ENCODE measurements at places on chromosomes 12 and 14. TPM values are rescaled to one million over a fixed set of nuclear protein-coding genes. Genes with fewer than 3 reads are reported as not detected.

DNA sequence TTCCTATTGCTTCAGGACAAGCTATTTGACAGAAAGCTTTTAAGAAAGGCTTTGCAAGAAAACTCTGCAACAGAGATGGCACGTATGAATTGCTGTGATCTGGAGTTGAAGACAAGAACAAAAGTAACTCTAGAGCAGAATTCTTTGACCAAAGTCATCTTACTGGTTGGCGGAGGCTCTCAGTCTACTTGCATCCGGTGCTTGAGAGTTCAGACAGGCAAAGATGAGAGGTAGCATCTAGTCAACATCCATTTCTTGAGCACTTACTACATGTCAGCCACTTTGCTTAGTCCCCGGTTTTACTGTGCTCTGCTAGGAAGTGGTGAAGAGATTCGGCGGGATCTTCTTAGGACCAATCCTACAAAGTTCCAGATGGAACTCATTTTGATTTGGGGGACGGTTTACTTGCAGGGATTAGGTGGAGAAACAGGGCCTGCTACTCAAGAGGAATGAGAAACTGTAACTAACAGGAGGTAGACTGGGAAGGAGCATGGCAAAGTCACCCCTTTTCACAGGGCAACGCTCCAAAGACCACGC, 404 bp upstream of the CCDC91 start:
- no peaks in the 10 kb centered on the region for H3K27me3 ChIP-seq
- no peaks in the 10 kb centered on the region for H3K36me3 ChIP-seq
- DNase-seq: no peak
- H3K4me3 ChIP-seq: peak overlapping the region; percentile 95

DNA sequence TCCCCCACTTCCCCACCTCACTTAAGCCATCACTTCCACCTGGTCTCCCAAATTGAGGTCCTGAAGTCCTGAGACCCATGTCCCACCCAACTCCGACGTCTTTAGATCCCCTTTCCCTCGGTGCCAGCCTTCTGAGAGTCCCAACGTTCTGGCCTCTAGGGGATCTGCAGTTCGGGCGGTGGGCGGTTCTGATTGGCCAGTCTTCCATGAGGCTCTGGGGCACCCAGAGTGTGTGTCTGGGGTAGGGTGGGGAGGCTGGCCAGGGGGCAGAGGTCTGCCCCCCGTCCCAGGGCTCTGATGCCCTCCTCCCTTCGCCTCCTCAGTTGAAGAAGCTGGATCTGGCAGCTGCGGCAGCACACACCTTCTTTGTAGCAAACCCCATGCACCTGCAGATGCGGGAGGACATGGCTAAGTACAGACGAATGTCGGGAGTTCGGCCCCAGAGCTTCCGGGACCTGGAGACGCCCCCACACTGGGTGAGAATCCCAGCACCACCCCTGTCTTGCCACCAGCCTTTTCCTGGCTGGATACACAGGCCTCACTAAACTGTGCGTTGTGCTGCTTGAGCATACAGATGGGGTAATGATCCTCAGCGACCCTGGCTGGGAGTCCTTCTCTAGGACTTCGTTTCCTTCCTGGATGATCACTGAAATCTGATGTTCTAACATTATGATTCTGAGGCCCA, 1.5 kb downstream of the P3H3 start:
- H3K36me3 ChIP-seq: no peaks in the 10 kb centered on the region
- peak overlapping the region; percentile 72 for H3K4me3 ChIP-seq
- H3K27ac ChIP-seq: peak overlapping the region; percentile 72
- H3K4me1 ChIP-seq: peaks cover 32% of the 10 kb centered on the region
- no peak for DNase-seq

DNA sequence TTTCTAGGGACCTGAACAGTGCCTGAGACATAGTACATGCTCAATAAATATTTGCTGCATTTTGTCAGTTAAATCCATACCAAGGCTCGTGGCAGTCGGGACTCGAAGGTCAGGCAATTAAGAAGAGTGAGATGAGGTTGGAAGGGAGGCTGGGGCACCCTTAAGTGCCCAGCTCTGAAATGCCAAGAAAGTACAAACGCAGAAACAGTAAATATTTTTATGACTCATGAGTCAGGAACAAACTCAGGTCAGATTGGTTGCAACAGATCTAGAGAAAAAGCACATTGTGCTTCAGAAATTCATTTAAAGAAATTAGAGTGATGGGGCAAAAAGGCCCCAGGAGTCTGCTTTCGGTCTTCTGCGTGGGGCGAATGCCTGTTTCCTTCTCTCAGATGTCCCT, 83.0 kb upstream of the FZD10 start:
- H3K4me3 ChIP-seq: no peak overlapping the region
- H3K27me3 ChIP-seq: no peaks in the 10 kb centered on the region
- H3K4me1 ChIP-seq: no peaks in the 10 kb centered on the region
- DNase-seq: no peak
- no peaks in the 10 kb centered on the region for H3K36me3 ChIP-seq

OLR1 gene
- not detected for total RNA-seq

ESR2 gene
- 0.14 TPM for total RNA-seq

TAPBPL gene
- total RNA-seq: 99.1 TPM

- no peaks in the 10 kb centered on the region for H3K36me3 ChIP-seq
- DNase-seq: no peak
- no peak within 1 kb of the TSS for H3K4me3 ChIP-seq
- peaks cover 7% of the 10 kb centered on the region for H3K4me1 ChIP-seq
- no peak within 1 kb of the TSS for H3K27ac ChIP-seq
Observed at GRCh38 chr12:69824966-69825560, at the start of gene MYRFL. MYRFL (plus strand) TSS chr12:69825227; CDS start chr12:69825518, 291 bp downstream.

DNA sequence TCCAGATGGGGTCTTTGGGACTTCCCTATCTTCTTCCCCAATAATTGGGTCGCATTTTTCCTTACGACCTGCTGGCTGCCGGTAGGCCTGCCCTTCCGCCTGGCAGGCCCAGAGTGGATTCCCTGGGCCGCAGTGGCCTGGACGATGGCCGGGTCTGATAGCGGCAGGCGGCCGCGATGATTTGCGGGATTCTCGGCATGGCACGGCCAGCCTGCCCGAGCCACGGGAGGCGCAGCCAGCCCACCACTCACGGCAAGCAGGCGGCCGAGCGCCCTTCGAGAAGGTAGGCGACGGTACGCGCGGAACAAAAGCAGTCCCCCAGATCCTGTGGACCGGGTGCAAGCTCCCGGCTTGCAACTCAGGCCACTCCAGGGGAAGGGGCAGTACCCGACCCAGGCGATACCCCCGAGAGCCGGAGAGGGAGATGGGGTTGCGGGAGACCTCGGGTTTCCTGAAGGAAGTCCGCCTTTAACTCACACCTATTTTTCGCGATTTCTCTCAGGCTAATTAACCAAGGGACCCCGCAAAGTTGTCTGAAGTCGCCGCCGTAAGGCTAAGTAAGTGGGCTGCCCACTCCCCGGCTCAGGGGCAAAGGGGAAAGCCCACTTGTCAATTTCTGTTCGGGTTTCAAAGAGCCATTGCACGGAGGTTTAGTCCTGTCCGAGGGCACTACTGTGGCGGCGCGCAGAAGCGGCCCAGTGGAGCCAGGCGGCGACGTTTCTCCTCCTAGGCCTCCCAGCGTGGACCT, 1.4 kb upstream of the GSC start:
- H3K4me1 ChIP-seq: peaks cover 25% of the 10 kb centered on the region
- H3K36me3 ChIP-seq: no peaks in the 10 kb centered on the region
- peaks cover 100% of the 10 kb centered on the region for H3K27me3 ChIP-seq

DPF3 gene
- 7.3 TPM for total RNA-seq

GRCh38 chr12:114241973-114242434, 163.9 kb downstream of the TBX5 start:
- DNase-seq: no peak
- no peaks in the 10 kb centered on the region for H3K4me1 ChIP-seq
- H3K36me3 ChIP-seq: no peaks in the 10 kb centered on the region
- H3K27me3 ChIP-seq: peaks cover 6% of the 10 kb centered on the region
- H3K27ac ChIP-seq: no peak overlapping the region

TRPV4 gene
- not detected for total RNA-seq

GRCh38 chr12:5807514-5808219, 137.4 kb downstream of the ANO2 start:
- no peaks in the 10 kb centered on the region for H3K36me3 ChIP-seq
- H3K27ac ChIP-seq: no peak overlapping the region
- no peak overlapping the region for H3K4me3 ChIP-seq
- H3K27me3 ChIP-seq: peaks cover 3% of the 10 kb centered on the region
- H3K4me1 ChIP-seq: no peaks in the 10 kb centered on the region

IFNG gene
- not detected for total RNA-seq

DNA sequence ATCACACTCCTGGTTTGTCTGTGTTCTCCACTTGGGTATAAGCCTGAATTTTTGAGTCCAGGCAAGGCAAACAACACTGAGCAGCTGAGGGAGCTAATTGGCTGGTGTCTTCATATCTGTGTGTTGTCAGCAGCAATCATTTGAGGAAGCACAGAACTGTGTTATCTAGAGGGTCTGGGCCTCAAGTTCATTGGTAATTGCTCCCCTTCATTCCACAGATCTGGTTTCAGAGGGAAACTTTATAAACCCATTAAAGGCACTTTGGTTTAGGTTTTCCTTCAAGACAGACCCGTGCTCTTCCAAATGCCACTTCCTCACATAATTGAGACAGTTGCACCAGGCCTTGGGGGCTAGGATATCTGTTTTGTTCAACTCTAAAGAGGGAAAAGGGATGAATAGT, 5.6 kb downstream of the DACT1 start:
- peaks cover 6% of the 10 kb centered on the region for H3K4me1 ChIP-seq
- H3K27ac ChIP-seq: no peak overlapping the region

DNA sequence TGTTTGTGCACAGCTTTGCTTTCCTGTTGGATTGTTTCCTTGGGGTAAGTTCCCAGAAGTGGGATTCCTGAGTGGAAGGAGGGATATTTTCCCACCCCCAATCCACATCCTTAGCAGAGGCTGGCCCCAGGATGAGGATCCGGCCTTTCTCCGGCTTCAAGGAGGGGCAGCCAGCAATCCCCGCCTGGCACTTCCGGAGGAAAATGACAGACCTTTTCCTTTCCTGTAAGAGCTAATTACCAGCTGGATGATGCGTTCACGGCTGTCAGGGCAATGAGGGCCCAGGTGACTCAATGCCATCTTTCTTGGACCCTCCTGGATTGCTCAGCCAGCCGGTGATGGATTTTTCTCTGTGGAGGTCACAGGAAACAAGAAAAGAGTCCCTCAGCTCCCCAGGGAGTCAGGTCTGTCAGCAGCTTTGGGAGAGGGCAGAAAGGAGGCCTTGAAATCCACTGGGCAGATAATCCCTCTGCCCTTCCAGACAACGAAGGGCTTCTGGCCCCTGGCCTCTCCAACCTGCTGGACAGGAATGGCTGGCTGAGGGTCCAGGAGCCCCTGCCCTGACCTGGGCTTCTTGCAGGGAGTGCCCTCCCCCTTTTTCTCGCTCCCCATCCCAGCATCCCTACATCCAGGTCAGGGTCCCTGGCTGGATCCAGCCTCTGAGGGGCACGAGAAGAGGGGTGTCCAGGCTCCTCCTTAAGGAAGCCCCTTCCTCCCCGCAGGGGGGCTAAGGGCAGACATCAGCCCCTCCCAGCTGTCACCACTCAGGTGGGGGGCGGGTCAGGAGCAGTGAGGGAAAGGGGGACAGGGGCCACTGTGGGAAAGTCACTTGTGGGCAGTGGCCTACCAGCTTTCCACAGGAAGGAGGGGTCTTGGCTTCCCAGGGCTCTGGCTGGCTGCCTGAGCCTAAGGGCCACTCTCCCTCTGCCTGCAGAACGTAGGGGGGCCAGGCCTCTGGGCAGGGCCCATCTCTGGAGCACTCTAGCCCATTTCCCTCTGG, 16.1 kb upstream of the CCDC85C start:
- no peak overlapping the region for H3K4me3 ChIP-seq
- no peak for DNase-seq
- H3K4me1 ChIP-seq: peaks cover 1% of the 10 kb centered on the region
- H3K27me3 ChIP-seq: peaks cover 3% of the 10 kb centered on the region
- no peak overlapping the region for H3K27ac ChIP-seq

HOXC9 gene
- total RNA-seq: not detected

DNA sequence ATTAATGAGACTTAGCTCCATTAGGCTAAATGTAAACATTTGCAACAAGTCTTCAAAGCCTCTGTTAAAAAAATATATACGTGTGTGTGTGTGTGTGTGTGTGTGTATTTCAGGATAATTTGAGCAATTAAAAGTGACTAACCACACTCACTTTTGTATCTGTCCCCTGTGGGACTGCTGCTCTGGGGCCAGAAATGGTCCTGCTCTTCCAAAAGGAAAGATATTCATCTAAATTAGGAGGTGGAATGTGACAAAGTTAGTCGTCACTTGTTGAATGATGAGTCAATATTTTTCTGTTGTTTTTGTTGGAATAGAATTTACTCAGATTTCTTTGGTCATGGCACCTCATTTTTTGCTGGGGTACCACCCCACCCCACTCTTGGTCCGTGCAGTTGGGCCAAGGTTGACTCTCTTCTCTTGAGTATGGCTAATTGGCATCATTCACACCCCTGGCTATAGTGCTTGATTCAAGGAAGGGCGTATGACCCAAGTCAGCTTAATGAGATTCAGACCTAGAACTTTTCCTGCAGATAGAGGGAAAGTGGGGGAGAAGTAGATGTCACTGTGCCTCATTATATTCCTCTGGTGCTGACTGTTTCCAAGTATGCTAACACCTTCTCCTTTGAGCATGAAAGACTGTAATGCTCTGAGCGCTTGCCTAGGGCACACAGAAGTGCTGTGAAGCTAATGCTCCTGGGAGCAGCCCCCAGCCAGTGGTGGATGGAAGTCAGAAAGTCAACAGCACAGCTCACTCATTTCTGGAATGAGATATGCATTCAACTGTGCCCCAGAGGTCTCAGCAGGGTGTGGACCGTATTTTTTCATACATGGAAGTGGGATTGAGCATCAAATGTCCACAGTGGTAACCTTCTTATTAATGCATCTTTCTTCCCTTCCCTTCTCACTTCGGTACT, 577.0 kb upstream of the TBX3 start:
- H3K27me3 ChIP-seq: no peaks in the 10 kb centered on the region
- H3K36me3 ChIP-seq: no peaks in the 10 kb centered on the region
- DNase-seq: no peak
- H3K4me1 ChIP-seq: peaks cover 21% of the 10 kb centered on the region

- H3K4me1 ChIP-seq: no peaks in the 10 kb centered on the region
- H3K27me3 ChIP-seq: no peaks in the 10 kb centered on the region
- H3K4me3 ChIP-seq: no peak overlapping the region
Observed at GRCh38 chr12:110775997-110776396, 33.3 kb upstream of the PPP1CC start.

DNA sequence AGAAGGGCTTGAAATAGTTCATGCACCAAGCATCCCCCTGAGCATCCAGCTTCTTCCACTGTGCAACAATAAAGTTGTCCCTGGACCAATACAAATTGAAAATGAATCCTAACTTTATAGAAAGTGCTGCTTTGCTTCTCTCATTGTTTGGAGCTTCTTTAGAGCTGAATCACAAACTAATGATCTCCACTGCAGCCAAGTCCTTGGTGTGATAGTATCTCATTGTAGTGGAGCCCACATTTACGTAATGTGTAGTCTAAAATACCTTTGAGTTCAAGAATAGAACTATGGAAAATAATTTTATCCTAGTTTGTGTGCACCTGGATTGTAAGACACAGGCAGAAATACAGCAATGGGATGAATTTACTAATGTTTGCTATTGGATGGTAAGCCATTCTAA, 319.9 kb downstream of the EGLN3 start:
- H3K27ac ChIP-seq: no peak overlapping the region
- no peak for DNase-seq
- H3K4me3 ChIP-seq: no peak overlapping the region
- no peaks in the 10 kb centered on the region for H3K4me1 ChIP-seq

- no peak overlapping the region for H3K4me3 ChIP-seq
- DNase-seq: no peak
- H3K27ac ChIP-seq: no peak overlapping the region
- H3K36me3 ChIP-seq: no peaks in the 10 kb centered on the region
- no peaks in the 10 kb centered on the region for H3K27me3 ChIP-seq
Observed at GRCh38 chr12:105047308-105047707, 37.0 kb downstream of the ALDH1L2 start.

MTRFR gene
- total RNA-seq: 19.2 TPM

CIDEB gene
- 23.3 TPM for total RNA-seq

All from transverse colon (tissue), 4 donors.